Testis (tissue), 5 donors: ENCODE measurements at places on chromosomes 11 and 22. TPM values are rescaled to one million over a fixed set of nuclear protein-coding genes. Genes with fewer than 3 reads are reported as not detected.

- no peak overlapping the region for H3K27ac ChIP-seq
- peaks cover 23% of the 10 kb centered on the region for H3K4me1 ChIP-seq
- no peaks in the 10 kb centered on the region for H3K27me3 ChIP-seq
- no peak overlapping the region for H3K4me3 ChIP-seq
- DNase-seq: peak; percentile 74
- H3K36me3 ChIP-seq: no peaks in the 10 kb centered on the region
These were observed 22.3 kb downstream of the HPS4 start for GRCh38 chr22:26461188-26461810.

DNA sequence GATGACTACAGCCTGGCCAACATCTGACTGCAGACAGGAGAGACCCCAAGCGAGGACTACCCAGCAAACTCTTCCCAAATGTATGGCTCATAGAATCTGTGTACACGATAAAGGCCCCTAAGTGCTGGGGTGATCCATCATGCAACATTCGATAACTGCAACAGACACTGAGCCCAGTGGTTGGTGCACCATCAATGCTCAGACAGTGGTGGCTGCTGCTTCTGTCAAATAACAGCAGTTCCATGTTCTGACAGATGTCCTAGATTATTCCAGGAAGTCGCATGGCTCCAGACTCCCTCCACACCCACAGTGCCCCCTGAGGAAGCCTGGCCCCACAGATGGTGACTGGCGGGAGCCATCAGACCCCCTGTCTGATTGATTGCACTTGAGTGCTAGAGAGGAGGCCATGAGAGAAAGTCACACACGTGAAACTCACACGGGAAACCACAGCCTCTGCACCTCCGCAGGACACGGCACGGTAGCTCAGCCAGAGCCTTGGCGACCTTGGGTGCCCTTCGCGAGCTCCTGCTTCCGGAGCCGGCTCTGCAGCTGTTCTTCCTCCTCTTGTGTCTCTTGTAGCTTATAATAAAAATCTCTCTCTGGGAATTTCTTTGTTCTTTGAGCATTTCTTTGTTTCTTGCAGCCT, 1155.9 kb downstream of the TBC1D22A start:
- no peak overlapping the region for H3K4me3 ChIP-seq
- no peak for DNase-seq
- H3K27me3 ChIP-seq: no peaks in the 10 kb centered on the region
- H3K36me3 ChIP-seq: no peaks in the 10 kb centered on the region

GRCh38 chr11:3115321-3115720, 49.8 kb downstream of the OSBPL5 start:
- DNase-seq: no peak
- no peak overlapping the region for H3K4me3 ChIP-seq
- no peaks in the 10 kb centered on the region for H3K36me3 ChIP-seq
- no peaks in the 10 kb centered on the region for H3K27me3 ChIP-seq
- H3K27ac ChIP-seq: no peak overlapping the region

DNA sequence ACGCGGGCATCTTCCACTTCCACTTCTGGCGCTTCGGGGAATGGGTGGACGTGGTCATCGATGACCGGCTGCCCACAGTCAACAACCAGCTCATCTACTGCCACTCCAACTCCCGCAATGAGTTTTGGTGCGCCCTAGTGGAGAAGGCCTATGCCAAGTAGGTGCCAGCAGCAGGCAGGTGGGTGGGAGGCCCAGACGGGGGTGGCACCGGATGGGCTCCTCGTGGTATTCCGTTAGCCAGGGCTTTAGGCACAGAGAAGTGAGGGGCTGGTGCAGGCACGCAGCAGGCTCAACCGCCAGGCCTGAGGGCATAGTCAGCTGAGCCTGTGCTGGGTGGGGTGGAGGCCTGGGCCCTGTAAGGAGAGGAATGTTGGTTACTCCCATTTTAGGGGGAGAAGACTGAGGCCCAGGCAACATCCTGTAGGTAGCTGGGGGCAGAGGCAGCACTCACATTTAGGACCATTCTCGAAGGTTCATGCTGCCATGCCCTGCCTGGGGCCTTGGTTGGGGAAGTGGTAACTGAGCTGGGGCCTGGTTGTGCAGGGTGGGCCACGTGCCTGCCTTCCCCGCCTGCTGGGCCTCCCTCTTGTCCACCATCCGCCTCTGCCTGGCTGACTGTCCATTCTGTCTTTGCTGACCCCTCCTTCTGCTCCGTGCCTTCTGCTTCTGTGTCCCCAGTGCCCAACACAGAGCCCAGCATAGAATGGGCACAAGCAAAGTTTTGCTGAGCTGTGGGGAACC, 10.2 kb downstream of the OMP start:
- DNase-seq: no peak
- H3K27ac ChIP-seq: no peak overlapping the region
- no peak overlapping the region for H3K4me3 ChIP-seq
- no peaks in the 10 kb centered on the region for H3K36me3 ChIP-seq

- DNase-seq: no peak
- H3K27ac ChIP-seq: no peak overlapping the region
- no peaks in the 10 kb centered on the region for H3K36me3 ChIP-seq
- H3K27me3 ChIP-seq: no peaks in the 10 kb centered on the region
- H3K4me3 ChIP-seq: no peak overlapping the region
These were observed 196.2 kb upstream of the E2F8 start for GRCh38 chr11:19436932-19437331.

- H3K4me3 ChIP-seq: no peak overlapping the region
- DNase-seq: peak; percentile 67
- no peaks in the 10 kb centered on the region for H3K36me3 ChIP-seq
These were observed 56.1 kb downstream of the AMBRA1 start for GRCh38 chr11:46537537-46538295.

GRCh38 chr11:99571094-99571493, 550.3 kb downstream of the CNTN5 start:
- no peak for DNase-seq
- no peaks in the 10 kb centered on the region for H3K27me3 ChIP-seq
- no peaks in the 10 kb centered on the region for H3K36me3 ChIP-seq
- no peak overlapping the region for H3K27ac ChIP-seq
- no peaks in the 10 kb centered on the region for H3K4me1 ChIP-seq

GRCh38 chr11:9799886-9800285, 136.0 kb downstream of the SWAP70 start:
- no peaks in the 10 kb centered on the region for H3K36me3 ChIP-seq
- H3K4me3 ChIP-seq: no peak overlapping the region
- H3K4me1 ChIP-seq: peaks cover 19% of the 10 kb centered on the region

GRCh38 chr11:1198561-1199240, 24.2 kb upstream of the MUC5B start:
- DNase-seq: no peak
- H3K27ac ChIP-seq: no peak overlapping the region
- H3K4me3 ChIP-seq: no peak overlapping the region
- H3K36me3 ChIP-seq: no peaks in the 10 kb centered on the region
- no peaks in the 10 kb centered on the region for H3K27me3 ChIP-seq

DNA sequence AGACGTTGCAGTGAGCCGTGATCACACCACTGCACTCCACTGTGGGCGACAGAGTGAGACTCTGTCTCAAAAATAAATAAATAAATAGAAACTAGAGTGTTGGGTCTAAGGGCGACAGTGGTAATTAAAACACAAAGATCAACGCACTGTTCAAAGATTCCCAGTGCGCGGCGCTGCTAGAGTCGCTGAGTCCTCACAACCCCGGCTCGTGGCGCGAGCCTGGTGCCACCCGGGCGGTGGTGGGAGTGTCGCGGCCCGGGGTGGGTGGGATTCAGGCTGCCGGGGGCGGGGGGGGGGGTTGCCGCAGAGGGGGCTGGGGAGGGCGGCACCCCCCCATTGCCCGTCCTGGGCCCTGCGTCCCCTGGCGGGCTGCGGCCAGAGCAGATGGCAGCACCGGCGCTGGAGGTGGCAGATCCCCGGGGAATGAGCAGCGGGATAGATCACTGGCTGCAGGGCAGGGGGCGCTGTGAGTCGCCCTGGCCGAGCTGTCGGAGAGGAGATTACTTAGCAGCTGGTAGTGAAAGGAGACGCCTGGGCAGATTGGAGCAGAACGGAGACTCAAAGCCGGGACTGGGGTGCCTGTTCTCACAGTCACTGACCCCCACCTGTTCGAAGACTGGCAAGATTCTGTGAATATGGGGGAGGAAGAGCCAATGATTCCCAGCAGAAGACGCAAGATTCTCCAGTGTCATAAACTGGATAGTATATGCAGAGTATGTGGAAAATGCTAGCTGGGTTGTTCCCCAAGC, 30.2 kb upstream of the APOBEC3A start:
- H3K27me3 ChIP-seq: no peaks in the 10 kb centered on the region
- no peak overlapping the region for H3K27ac ChIP-seq
- H3K36me3 ChIP-seq: no peaks in the 10 kb centered on the region
- peak; percentile 82 for DNase-seq

- no peak for DNase-seq
- peaks cover 10% of the 10 kb centered on the region for H3K4me1 ChIP-seq
- H3K27me3 ChIP-seq: no peaks in the 10 kb centered on the region
- no peaks in the 10 kb centered on the region for H3K36me3 ChIP-seq
- H3K27ac ChIP-seq: no peak overlapping the region
These were observed 213.9 kb upstream of the CADM1 start for GRCh38 chr11:115718106-115718505.

- no peak overlapping the region for H3K4me3 ChIP-seq
- H3K27me3 ChIP-seq: no peaks in the 10 kb centered on the region
- H3K27ac ChIP-seq: no peak overlapping the region
- no peaks in the 10 kb centered on the region for H3K4me1 ChIP-seq
- no peaks in the 10 kb centered on the region for H3K36me3 ChIP-seq
These were observed 50.2 kb downstream of the SMIM38 start for GRCh38 chr11:69205743-69206612.

DNA sequence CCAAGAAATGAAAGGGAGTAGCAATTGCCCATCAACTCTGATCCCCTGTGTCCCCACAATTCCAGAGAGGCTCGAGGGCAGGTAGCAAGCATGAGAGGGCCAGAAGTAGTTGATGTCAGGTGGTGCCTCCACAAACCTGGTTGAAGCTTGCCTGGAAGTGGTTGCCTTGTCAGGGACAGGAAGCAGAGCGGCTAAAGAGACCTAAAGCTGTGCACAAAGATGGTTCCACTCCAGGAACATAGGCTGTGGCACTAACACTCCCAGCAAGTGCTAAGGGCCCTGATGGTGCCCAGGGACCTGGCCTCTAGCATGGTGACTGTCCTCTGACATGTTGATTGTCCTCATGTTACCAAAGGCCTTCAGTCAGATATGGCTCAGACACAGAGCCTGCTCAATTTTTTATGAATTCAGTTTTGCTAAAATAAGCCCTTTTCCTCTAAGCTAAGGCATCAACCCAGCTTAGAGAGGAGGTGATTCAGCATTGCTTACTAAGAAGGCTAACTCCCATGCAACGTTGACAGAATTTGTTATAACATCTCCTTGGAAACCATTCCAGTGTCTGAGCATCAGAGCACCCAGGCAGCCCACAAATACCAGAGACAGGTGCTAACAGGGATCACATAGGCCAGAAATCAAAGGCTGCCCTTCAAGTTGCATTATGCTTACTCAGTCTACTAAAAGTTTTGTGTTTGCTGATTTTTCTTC, 196.3 kb upstream of the ARHGAP20 start:
- peaks cover 13% of the 10 kb centered on the region for H3K4me1 ChIP-seq
- DNase-seq: no peak
- H3K4me3 ChIP-seq: no peak overlapping the region
- H3K36me3 ChIP-seq: no peaks in the 10 kb centered on the region

DNA sequence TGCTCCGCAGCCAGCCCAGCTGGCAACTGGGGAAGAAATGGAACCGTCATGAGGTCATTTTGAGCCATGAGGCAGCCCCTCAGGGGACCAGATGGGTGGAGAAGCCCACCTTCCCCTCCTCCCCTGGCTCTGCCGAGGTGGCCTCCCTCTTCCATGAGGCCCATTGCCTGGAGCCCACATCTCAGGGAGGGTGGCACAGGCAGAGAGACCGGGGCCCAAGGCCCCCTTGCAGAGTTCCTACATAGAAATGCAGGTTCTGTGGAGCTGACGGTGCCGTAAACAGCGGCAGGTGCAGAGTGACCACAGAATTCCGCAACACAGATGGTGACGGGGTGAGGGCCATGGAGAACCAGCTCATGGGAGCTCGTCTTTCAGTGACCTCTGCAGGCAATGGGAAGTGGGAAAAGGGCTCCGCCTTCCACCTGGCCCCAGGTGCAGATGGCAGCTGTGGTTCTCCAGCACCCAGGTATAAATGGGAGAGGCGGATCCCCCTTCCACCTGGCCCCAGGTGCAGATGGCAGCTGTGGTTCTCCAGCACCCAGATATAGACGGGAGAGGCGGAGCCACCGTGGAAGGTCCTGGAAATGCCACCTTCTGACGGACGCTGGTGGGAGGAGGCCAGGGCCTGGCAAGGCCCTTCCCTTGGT, 765.4 kb downstream of the BRD1 start:
- DNase-seq: no peak
- H3K27ac ChIP-seq: no peak overlapping the region
- no peak overlapping the region for H3K4me3 ChIP-seq
- H3K36me3 ChIP-seq: no peaks in the 10 kb centered on the region
- H3K27me3 ChIP-seq: no peaks in the 10 kb centered on the region
- H3K4me1 ChIP-seq: no peaks in the 10 kb centered on the region

PNPLA5 gene
- not detected for total RNA-seq

RIBC2 gene
- 20.3 TPM for total RNA-seq

C11orf87 gene
- total RNA-seq: 0.08 TPM
